ENCODE measurements at places on chromosomes 4 and X.

DNA sequence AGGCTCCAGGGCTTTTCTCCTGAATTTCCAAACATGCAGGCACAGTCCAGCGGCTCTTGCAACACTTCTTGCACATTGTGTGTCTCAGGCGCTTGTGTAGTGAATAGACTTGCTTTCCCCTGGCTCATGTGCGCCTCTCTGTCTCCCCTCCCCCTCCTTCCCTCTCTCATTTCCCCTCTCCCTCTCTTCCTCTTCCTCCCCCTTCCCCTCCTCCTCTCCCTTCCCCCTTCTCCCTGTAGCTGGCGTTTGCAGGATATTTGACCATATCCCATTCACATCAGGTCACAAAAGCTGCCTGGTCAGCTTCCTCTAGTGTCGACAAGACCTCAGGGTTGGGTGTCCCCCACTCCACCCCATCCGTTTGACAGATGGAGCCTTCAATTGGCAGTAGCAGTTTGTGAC lies 2.4 kb downstream of the CHST7 start:
- DNase-seq, result no peak

GRCh38 chrX:46757052-46757451 lies 1.9 kb downstream of the SLC9A7 start:
- no peak for DNase-seq

GRCh38 chr4:109718759-109719158 lies 11.1 kb downstream of the PLA2G12A start:
- no peak for DNase-seq

GRCh38 chrX:75131973-75132627 lies 24.0 kb downstream of the ABCB7 start:
- DNase-seq, result no peak

DNA sequence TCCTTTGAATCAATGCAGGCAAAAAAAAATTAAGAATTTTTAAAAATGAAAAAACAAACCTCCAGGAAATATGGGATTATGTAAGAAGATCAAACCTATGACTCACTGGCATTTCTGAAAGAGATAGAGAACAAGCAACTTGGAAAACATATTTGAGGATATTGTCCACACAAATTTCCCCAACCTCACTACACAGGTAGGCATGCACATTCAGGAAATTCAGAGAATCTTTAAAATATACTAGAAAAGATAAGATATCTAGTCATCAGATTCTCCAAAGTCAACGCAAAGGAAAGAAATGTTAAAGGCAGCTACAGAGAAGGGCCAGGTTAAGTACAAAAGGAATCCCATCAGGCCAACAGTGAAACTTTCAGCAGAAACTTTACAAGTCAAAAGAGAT lies 85.6 kb downstream of the ANTXR2 start:
- DNase-seq, result no peak

DNA sequence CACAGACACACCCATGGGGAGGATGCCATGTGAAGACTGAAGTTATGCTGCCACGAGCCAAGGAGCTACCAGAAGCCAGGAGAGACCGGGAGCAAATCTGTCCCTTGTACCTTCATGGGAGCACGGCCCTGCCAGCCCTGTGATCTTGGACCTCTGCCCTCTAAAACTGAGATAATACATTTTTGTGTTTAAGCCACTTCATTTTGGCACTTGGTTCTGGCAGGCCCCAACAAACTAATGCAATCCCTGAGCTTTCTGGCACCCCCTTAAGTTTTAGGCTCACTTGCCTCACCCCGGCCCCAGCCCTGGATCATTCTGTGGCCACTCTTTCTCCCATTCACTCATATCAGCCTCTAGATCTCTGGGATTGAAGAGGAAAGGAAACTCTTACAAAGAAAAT lies 35.4 kb downstream of the SEL1L3 start:
- no peak for DNase-seq

DNA sequence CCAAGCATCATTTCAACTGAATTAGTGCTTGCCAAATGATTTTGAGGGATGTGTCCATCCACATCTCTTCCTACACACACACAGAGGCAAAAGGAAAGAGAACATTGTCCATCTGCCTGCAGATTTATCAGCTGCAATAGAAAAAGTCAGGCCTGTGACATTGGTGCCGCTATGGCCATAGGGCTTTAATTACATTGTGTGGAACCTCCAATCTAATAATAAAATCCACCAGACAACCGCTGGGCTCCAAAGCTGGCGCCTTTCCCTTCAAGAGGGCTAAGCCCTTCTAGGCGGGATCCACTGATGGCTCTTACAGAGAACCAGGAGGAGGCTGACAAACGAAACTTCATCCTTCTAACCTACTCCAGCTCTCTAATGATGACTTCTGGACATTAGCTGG lies 60.6 kb downstream of the PHOX2B start:
- DNase-seq, result no peak

DNA sequence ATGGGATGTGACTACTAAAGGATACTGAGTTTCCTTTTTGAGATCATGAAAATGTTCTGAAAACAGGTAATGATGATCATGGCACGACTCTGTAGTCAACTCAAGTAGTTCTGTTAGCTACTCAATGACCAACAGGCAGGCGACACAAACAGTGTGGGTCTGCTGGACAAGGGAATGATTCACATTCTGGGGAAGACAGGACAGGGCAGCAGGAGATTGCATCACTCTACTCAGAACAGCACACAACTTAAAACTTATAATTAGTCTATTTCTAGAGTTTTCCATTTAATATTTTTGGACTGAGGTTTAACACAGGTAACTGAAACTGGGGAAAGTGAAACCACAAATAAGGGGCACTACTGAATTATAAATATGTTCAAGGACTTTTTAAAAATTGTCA lies 365.2 kb downstream of the PRDM5 start:
- DNase-seq, result no peak

DNA sequence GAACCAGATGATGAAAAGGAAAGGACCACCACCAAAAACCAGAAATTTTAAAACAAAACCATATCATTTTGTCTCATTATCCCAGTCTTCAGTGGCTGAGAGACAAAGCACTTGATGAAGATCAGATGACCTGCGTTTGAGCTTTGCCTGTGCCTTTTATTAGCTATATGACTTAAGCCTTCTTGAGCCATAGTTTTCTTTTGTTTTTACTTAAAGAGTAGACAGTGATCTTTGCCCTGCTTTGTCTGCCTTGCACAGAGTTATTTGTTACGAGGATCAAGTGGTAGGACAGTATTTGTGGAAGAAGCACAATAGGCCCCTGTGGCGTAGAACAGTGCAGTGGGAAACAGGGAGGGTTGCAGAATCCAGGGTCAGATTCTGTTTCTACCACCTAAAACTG lies 89.9 kb downstream of the SLC10A6 start:
- DNase-seq, result no peak

- no peak for DNase-seq
Observed at GRCh38 chrX:56366901-56367300, 134.7 kb downstream of the KLF8 start.

DNA sequence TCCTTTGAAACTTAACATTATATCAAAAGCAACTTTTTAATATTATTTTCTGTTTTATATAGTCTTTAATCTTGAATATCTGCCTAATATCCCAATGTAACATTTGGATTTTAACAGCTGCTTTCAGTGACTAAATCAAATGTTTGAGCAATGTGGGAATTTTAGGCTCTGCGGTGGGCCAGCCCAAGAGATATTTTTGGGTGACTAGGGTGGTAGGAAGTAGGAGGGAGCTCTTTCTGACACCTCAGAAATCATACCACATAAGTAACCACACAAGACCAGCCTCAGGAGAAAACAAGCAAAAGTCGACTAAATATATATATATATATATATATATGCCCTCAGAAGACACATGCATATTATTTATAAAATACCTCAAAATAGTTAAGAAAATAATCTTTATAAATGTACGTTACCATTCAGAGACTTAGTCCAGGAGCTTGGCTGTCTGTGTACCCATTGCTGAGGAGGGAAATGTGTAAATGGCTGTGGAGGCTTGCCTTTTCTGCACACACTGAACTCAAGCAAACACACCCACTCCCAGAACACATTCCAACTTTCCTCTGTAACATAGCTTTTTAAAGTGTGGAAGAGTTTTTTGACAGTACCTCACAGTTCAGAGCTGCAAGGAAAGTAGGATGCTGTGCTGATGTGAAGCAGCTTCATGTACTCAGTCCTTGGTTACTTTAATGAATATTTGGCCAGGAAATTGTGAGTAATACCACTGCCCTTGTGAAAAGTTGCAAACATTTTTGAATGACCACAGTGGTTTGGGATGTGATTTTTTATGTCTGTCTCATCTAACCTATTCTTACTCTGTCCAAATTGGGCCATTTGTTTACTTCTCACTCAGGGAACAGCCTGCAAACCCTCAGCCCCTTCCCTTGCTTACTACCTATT lies at the start of gene RTL3:
Gene RTL3, minus strand, starts transcription at position 484 of the 900 bp plus-strand sequence. CDS start 908 bp downstream, outside the sequence.
- DNase-seq, result no peak

GRCh38 chrX:36573720-36574119 lies 434.4 kb upstream of the FAM47C start:
- no peak for DNase-seq

DNA sequence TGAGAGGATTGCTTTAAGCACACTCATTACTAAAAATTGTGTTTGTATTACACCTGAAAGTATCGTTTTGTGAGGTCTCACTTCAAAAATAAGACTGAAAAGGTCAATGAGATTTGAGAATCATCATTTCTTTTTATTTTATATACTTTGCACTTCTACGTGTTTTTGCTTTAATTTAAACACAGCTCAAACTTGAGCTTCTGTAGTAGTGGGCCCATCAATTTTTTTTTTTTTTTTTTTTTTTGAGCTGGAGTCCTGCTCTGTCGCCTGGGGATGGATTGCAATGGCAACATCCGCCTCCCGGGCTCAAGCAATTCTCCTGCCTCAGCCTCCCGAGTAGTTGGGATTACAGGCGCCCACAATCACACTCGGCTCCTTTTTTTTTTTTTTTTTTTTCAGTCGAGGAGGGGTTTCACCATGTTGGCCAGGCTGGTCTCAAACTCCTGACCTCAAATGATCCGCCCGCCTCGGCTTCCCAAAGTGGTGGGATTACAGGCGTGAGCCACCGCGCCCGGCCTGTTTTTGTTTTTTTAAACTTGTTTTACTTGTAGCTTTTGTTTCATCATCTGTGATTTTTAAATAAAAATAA lies 1.5 kb downstream of the GSTCD start:
- no peak for DNase-seq

DNA sequence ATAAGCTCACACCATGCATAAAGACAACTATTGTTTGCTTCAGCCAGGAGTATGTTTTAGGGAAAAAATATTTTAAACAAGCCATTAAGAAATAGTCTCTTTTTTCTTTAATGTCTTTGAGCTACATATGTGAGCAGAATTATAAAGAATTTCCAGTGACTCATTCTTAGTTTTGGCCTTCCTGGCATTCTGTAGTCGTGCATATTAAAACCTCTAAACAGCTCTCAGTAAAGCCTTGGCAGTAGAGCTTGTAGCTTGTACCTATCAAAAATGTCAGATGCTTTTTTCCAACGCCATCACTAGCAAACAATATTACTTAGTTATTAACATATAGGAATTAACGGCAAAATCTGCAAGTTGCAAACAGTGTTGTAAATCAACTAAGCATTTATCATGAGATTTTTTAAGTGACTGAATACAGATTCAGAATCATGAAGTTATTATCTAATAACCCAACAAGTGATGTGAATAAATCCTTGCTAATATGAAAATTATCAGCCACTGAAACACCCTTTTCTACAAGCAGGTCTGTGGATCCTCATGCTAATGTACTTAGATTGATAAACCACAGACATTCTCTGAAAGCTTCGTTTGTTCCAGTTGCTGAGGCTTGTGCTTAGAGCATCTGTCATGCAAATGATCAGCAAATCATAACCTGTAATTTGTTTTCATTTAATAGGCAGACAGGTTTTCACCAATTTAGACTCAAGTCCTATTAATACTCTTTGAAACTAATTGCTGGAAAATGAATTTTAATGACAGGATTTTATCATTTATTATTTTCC lies 412.0 kb upstream of the ATOH1 start:
- DNase-seq, result no peak

- no peak for DNase-seq
Observed at GRCh38 chr4:183950536-183950935, 45.4 kb downstream of the STOX2 start.

DNA sequence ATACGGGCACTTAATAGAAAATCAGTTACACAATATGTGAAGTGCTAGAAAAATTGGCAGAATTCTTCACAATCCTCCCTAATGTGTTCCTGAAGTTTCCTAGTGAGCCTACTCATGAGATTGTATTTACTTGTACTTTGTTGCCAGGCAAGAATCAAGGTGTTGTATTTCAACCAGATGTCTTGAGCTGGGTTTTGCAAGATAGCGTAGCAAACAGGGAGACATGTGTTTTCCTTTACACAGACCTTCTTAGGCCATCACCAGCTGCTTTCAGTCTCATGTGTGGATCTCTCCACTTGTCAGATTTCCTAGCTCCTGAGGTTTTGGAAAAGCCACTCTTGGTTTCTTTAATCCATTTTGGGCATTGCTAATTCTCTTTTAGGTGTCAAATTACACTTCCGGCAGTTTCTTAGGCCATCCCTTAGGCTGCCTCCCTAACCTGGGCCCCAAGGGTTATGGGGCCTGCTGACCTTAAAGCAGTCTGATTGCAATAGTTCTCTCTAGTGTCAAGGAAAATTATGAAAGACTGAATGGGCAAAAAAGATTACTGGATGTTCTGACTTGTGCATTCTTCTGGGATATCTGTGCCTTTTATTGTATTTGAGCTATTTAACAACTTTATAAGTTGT lies 12.2 kb upstream of the EDA start:
- DNase-seq, result no peak

DNA sequence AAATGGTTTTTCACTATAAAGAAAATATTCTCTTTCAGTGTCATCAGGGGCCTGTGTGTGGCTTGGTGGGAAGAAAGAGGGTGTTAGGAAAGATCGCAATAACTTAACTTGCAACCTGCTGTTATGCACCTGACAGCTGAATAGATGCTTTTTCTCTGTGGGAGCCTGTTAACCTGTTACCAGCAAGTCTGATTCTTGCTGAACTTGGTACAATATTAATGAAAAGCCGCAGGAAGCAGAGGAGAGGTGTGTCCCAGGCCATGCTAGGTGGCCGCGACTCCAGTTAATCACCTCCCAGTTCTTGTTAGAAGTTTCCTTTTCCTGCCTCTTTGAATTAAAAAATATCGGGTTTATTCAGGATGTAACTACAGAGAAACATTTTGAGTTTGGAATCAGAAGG lies 494.8 kb upstream of the AGA start:
- DNase-seq, result no peak

- no peak for DNase-seq
Observed at GRCh38 chr4:168723020-168723419, 226.2 kb downstream of the PALLD start.

GRCh38 chrX:35842674-35843073 lies 44.5 kb downstream of the MAGEB16 start:
- no peak for DNase-seq

DNA sequence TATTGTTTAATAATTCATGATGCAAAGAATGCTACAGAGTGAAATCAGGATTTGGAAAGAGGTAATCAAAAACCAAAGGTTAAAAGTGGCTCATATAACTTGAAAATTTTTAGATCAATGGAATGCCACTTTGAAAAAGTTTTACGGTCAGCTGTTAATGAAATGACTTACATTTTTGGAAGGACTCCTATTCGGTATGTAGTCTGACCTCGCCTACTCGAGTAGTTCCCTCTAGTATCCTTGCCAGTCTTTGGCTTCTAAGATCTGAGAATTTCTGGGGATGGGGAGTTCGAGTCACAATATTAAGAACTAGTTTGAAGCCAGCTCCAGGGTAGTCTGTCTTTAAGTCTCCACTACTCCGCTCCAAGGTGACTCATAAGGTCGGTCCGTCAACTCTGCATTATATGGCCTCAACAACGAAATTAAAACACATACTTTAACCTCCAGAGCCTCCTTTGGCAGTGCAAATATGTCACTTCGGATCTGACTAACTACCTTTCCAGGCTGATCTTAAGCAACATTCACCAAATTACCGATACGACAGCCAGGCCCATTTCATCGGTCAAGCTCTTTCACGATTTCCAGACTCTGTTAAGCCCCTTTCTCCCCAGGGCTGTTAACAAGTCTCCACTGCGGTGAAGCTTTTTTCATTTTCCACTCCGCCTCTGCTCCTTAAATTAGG lies 733 bp upstream of the NAA15 start:
- DNase-seq, result no peak

All from activated CD8-positive, alpha-beta memory T cell treated with anti-CD3 and anti-CD28 coated beads, Interleukin-2, amount 50 U/mL, for 48 hours (primary cell).